ENCODE measurements at places on chromosomes 12 and 14. TPM values are rescaled to one million over a fixed set of nuclear protein-coding genes. Genes with fewer than 3 reads are reported as not detected.
A peak's percentile ranks its signal among the peaks of the same experiment; 100 is the strongest.

DNA sequence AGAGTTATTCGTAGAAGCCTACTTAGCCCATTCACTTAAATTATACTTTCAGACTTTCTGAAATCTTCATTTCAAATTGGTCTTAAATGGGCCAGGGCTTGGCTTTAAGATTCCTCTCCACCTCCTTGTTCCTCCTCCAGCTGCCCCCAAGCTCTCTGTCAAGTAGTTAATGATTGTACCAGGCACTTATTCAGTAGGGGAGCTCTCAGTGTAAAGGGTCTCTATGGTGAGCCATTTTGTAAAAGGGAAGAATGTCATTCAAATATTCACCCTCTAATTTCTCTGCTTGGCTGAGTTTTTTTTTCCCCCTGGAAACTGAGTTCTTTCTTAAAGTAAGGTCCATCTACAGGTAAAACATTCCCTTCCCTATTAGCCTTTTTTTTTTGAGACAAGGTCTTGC is 96.6 kb downstream of the SUDS3 start:
- no peak for DNase-seq
- no peak overlapping the region for H3K27ac ChIP-seq
- no peak overlapping the region for H3K4me3 ChIP-seq
- H3K27me3 ChIP-seq = no peaks in the 10 kb centered on the region

DNA sequence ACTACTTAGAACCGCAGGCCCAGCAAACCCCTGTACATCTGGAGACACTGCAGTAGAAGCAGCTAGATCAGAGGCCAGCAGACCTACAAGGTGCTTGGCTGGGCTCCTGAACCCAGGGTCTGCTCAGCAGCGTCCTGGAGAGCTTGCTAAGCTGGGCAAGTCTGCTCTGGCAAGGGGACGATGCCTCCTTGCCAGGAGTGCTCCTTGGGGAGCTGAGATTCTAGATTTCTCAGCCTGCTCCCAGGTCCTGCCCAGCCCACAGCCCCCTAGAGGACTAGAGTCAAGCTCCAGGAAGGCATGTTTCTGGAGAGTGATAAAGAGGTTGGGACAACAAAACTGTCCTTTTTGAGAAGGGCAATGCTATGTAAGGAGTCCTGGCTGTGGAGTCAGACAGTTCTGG is 60.3 kb downstream of the HSPB8 start:
- no peak for DNase-seq
- H3K27me3 ChIP-seq = no peaks in the 10 kb centered on the region
- H3K4me3 ChIP-seq = no peak overlapping the region
- H3K4me1 ChIP-seq = no peaks in the 10 kb centered on the region
- H3K36me3 ChIP-seq = no peaks in the 10 kb centered on the region

- peak within 1 kb of the TSS; percentile 98 for H3K27ac ChIP-seq
- no peaks in the 10 kb centered on the region for H3K36me3 ChIP-seq
- peak; percentile 96 for DNase-seq
- H3K27me3 ChIP-seq = no peaks in the 10 kb centered on the region
- H3K4me1 ChIP-seq = peaks cover 66% of the 10 kb centered on the region
- H3K4me3 ChIP-seq = peak within 1 kb of the TSS; percentile 95
Measured at GRCh38 chr12:6927379-6928021, at the start of gene ATN1. Gene ATN1, plus strand, starts transcription at chr12:6927959. Its CDS starts 6,043 bp downstream, at chr12:6934002.

DNA sequence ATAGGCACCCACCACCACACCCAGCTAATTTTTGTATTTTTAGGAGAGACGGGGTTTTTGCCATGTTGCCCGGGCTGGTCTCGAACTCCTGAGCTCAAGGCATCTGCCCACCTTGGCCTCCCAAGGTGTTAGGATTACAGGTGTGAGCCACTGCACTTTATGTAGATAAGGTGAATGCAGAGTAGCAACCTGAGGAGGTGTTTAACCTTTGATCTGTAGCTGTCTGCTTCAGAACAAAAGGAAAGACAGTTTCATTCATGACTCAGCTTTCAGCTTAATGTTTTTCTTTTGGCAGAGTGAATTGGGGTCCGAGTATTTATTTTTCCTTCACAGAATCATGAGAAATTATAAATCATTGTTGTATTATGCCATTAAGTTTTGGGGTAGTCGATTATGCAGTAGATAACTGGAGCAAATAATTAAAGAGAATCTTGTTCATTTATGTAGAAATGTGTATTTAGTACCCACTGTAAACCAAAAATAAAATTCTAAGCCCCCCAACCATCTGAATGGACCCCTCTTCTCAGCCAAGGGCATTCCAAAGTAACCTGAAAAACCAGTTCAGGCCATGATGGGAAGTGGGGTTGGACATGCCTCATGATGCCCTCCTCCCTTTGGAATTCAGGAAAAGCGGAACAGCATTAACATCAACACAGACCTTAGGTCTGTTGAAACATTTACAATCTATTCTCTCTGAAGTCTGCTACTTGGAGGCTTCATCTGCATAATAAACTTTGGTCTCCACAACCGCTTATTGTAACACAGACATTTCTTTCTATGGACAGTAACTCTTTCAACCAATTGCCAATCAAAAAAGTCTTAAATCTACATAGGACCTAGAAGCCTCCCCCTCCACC is 10.7 kb upstream of the STX2 start:
- H3K4me3 ChIP-seq = no peak overlapping the region
- H3K4me1 ChIP-seq = no peaks in the 10 kb centered on the region
- no peaks in the 10 kb centered on the region for H3K36me3 ChIP-seq
- H3K27ac ChIP-seq = no peak overlapping the region

DNA sequence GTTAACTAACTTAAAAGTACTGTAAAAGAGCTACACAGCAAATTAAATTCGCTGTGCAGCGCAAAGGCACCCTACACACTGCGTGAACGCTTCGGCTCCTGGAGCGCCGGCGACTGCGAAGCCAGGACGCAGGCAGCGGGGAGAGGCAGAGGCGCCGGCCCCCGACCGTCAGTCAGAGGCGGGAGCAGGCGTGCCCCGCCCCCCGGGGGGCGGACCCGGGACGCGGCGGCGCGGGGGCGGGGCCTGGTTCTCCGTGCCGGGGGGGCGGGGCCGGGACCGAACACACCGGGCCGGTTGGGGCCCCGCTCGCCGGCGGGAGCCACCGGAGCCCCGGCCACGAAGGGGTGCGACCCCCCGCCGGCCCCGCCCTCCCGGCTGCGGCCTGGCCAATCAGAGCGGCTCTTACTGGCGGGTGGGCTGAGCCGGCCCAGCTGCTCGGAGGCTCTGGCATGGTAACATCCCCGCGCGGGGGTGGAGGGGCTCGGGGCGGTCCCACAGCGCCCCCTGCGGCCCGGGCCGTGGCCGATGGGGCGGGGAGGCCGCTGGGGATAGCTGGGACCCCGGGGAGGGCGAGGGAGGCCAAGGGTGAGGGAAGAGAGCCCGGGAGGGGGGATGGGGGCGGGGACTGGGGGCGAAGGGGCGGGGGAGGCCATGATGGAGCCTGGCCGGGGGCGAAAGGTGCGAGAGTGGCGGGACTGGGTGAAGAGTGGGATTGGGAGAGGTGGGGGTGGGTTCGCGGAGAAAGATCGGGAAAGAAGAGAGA is at the start of gene PRPF40B:
TSS of gene PRPF40B (plus strand) at position 420 of the 763 bp plus-strand sequence. CDS start at position 450, 30 bp downstream.
- peaks cover 50% of the 10 kb centered on the region for H3K4me1 ChIP-seq
- no peaks in the 10 kb centered on the region for H3K36me3 ChIP-seq
- peak within 1 kb of the TSS; percentile 64 for H3K4me3 ChIP-seq
- no peak for DNase-seq
- H3K27ac ChIP-seq = peak within 1 kb of the TSS; percentile 86

DNA sequence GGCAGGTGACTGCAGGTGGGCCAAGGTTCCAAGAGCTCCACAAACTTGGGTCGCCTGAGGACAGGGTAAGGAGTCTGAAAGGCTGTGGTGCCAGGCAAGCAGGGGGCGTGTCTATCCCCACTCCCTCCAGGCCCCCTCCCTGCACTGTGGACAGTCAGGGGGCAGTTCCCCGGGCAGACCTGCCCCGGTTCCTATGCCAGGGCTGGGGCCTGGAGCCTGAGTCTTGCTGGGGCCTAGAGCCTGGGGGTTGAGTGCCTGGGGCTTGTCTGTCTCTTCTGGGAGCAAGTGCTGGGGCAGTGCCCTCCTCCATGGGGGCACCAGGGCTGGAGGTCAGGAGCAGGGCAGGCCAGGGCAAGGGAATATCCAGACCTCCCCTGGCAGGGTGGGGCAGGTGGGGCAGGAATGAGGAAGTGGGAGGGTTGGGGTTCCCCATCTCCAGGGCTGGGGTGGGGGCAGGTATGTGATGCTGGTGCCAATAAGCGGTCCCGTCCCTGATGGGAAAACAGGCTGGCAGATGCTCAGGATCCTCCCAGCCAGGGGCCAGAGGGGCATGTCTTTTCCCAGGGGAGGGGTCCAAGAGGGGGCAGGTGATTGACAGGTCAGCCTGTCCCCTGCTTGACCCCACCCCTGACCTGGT is 11.9 kb upstream of the TNFAIP2 start:
- no peak overlapping the region for H3K4me3 ChIP-seq
- no peaks in the 10 kb centered on the region for H3K36me3 ChIP-seq
- H3K4me1 ChIP-seq = peaks cover 59% of the 10 kb centered on the region
- no peak for DNase-seq

DNA sequence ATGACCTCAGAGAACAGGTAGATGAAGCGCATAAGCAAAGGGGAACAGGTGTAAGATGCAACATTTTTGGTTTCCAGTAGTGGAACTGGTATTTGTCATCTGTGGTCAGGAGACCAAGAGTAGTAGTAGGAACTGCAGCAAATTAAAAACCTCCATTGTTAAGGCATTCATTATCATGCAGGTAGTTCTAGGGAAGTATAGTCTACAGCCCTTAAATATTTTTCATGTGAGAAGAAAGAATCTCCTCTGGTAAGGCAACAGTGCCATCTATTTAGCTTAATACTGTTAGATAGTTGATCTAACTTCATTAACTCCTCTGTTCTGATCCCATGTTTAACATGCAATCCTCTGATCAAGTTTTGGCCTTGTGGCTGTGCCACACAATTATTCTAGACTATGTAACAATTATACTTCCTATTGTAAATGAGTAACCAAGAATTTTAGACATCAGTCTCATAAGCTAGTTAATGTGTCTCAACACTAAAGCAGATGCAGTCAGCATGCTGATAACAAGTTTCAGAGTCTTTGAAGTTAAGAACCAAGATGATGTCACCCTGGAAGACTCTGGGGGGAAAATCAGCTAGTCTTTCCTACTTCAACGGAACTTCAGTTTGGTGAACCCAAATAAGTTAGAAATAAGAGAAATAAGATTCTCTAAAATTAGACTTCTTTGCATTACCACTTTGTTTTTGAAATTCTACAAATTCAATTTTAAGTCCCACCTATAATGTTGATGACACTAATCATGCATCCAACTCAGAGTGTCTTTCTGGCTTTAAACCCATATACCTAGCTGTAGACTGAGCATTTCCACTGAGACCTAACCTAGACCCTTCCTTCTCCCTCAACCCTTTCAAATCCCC is 70.9 kb downstream of the STXBP6 start:
- no peaks in the 10 kb centered on the region for H3K36me3 ChIP-seq
- H3K27ac ChIP-seq = no peak overlapping the region
- no peaks in the 10 kb centered on the region for H3K27me3 ChIP-seq
- H3K4me3 ChIP-seq = no peak overlapping the region
- no peak for DNase-seq

DNA sequence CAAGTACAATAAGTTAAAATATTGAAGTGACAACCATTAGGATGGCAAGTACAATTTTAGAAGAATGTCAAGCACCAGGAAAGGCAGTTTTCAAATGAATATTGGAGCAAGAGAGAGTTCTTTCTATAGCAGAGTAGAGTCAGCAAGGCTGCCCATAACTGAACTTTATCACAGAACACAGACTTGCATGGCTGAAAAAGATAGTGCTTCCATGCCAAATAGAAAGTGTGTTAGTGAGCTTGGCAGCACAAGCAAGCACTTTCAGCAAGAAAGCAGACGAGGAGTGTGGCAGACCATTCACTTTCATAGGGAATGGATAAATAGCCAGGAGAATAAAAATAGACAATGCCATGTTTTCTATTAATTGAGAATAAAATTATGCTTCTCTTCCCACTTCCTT is 647.0 kb upstream of the MGAT4C start:
- no peak overlapping the region for H3K27ac ChIP-seq
- no peaks in the 10 kb centered on the region for H3K27me3 ChIP-seq
- no peaks in the 10 kb centered on the region for H3K36me3 ChIP-seq
- no peak overlapping the region for H3K4me3 ChIP-seq

DNA sequence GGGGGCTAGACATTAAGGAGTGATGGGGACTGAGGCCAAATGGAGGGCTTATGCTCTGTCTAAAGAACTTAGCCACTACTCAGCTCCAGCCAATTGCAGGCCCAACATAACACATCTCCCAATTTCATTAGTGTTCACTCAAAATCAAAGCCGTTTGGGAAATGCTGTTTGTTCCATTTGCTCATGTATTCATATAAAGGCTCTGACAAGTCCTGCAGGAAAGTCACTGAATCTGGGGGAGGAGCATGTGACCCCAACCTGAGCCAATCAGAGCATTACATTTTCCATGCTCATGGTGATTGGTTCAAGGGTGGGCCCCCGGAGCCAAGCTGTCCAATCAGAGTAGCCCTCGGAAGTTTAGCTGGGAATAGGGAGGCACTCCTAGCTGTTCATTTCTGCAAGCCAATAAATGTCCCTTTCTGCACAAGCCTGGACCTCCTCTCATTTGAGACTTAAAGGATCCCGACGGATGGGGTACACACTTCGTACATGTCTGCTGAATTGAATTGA is 20.9 kb downstream of the SDSL start:
- no peaks in the 10 kb centered on the region for H3K36me3 ChIP-seq
- no peaks in the 10 kb centered on the region for H3K4me1 ChIP-seq
- H3K27ac ChIP-seq = no peak overlapping the region
- H3K4me3 ChIP-seq = no peak overlapping the region
- DNase-seq = no peak

GRCh38 chr12:13165617-13166041 is 30.9 kb upstream of the EMP1 start:
- no peaks in the 10 kb centered on the region for H3K27me3 ChIP-seq
- no peak overlapping the region for H3K27ac ChIP-seq

GRCh38 chr12:56521590-56522371 is at the start of gene RBMS2:
Gene RBMS2, plus strand, starts transcription at chr12:56521820. Its CDS starts 204 bp downstream, at chr12:56522024.
- H3K27ac ChIP-seq = peak within 1 kb of the TSS; percentile 92
- H3K27me3 ChIP-seq = no peaks in the 10 kb centered on the region
- H3K4me1 ChIP-seq = peaks cover 20% of the 10 kb centered on the region
- no peaks in the 10 kb centered on the region for H3K36me3 ChIP-seq
- peak within 1 kb of the TSS; percentile 66 for H3K4me3 ChIP-seq
- DNase-seq = no peak

Gene TM9SF1
- total RNA-seq = 44.5 TPM

Gene MYH7
- not detected for total RNA-seq

Gene ACVR1B
- total RNA-seq = 22.4 TPM

Gene MGP
- 604 TPM for total RNA-seq

Gene TMEM52B
- 1.6 TPM for total RNA-seq

Gene RPL6
- total RNA-seq = 946 TPM

Gene TMPRSS12
- total RNA-seq = not detected

Gene DACT1
- total RNA-seq = 10.4 TPM

Gene SERPINA12
- not detected for total RNA-seq

Measured in esophagus muscularis mucosa (tissue), 4 donors.